Tibial artery (tissue), 4 donors: ENCODE measurements at places on chromosomes 1 and 21.
A peak's percentile ranks its signal among the peaks of the same experiment; 100 is the strongest.

DNA sequence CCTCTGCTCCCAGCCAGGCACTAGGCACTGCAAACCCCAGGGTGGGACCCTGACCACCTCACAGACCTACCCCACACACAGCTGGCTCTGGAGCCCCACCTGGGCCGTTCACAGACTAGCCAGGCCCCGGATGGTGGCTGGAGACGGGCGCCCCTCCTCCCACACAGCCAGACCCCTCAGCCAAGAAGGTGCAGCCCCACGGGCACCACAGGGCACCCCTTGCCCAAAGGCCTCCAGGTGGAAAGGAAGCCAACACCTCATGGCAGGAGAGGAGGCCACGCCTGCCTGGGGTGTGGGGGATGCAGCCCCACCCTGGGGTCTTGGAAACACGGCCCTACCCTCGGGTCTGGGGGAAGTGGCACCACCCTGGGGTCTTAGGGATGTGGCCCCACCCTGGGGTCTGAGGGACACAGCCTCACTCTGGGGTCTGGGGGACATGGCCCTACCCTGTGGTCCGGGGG lies 44.6 kb downstream of the WNT9A start:
- DNase-seq: no peak

DNA sequence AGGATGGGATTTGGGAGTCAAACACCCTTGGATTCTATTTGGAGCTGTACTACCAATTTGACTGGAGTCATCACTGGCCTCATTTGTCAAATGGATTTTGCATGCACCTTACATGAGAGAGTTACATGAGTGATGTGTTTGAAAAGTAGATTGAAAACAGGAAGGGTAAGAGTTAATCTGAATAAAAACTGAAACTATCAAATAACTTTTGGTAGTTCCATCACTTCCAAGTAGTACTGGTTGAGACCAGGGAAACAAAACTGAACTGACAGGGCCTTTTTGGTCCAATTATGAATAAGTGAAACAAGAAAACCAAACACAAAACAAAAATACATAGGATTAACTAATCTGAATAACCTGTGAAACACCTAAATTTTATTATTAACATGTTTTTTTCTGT lies 30.2 kb downstream of the NUCKS1 start:
- DNase-seq: no peak

DNA sequence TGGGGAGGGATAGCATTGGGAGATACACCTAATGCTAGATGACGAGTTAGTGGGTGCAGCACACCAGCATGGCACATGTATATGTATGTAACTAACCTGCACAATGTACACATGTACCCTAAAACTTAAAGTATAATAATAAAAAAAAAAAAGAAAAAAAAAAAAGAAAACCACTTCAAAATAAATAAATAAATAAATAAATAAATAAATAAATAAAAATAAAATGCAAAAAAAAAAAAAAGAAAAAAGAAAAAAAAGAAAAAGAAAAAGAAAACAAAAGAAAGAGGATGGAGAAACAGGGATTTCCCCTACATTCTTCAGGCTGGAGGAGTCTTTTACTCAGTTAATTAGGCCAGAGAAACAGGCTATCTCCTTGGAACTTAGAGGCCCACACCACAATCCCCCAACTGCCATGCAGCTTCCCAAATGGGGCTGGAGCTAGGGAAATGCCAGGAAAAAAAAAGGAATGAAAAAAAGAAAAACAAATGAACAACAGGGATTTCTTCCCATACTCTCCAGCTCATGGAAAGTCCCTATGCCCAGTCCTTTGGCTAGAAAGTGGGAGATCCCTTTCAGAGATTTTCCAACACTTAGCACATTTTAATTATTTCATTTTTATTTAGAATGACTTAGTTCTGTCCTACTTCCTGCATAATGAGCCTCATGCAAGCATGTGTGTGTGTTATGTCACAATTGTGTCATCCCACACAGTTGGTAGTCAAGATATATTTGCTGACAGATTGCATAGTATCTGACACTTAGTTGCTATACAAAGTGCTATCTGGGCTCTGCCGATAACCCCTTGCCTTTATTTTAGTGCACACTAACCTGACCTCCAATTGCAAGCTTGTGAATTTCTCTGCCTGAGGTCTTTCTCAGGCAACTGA lies 486.4 kb downstream of the PLPP3 start:
- DNase-seq: no peak

DNA sequence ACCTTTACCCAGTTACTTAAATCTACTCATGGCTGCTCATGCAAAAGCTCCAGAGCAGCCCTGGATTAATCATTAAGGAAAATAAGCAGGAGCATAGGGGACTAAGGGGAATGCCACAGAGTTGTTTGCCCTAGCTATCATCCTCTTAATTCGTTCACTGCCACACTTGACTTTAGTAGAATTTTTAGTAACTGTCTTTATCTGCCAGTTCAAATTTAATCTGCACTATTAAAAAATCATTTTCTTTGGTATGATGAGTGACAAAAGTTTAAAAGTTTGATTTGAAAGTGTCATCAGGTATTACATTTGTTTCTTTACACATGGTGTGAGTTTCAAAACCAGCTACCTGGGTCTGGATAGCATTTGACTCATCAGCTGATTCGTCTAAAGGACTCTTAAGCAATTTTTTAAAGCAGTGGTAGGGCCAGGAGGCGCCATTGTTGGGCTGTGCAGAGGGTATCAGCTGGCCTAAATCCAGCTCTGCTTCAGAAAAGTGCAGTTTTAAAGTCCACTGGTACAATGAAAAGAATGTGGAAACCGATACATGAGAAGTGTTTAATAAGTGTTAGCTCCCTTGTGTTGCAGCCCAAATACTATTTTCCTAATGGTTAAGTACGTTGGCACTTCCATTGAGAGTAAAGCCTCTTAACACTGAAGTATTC lies 69.9 kb upstream of the DR1 start:
- DNase-seq: no peak

GRCh38 chr1:157105988-157106812 lies 6.6 kb upstream of the ETV3L start:
- peak; percentile 64 for DNase-seq

DNA sequence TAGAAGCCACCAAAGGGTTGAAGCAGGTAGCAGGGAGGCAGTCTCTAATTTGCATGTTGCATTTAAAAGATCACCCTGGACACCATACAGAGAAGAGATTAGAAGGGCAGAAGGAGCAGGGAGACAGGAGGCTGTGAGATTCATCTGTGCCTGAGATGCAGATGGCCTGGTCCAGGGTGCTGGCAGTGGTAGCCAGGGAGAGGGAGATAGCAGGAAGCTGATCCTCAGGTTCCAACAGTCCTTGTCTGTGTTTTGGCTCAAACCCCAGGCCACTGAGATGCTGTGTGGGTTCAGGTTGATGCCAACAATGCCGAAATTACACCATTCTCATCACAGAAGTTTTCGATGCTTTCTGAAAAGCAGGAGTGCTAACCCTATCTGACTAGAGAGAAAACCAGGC lies 113.7 kb downstream of the KAZN start:
- DNase-seq: no peak
